ENCODE measurements at places on chromosomes 5 and 9. TPM values are rescaled to one million over a fixed set of nuclear protein-coding genes. Genes with fewer than 3 reads are reported as not detected.

DNA sequence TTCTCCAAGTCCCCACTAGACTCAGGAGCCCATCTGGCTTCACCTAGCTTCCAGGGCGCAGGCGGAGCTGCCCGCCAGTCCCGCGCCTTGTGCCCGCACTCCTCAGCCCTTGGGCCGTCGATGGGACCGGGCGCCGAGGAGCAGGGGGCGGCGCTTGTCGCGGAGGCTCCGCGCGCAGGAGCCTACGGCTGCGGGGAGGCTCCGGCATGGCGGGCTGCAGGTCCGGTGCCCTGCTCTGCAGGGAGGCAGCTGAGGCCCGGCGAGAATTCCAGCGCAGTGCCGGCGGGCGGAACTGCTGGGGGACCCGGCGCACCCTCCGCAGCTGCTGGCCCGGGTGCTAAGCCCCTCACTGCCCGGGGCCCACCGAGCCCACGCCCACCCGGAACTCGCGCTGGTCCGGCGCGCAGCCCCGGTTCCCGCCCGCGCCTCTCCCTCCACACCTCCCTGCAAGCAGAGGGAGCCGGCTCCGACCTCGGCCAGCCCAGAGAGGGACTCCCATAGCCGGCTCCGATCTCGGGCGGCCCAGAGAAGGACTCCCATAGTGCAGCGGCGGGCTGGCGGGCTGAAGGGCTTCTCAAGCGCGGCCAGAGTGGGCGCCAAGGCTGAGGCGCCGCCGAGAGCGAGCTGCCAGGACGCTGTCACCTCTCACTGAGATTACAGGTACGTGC is 78.1 kb upstream of the PJA2 start:
- DNase-seq: no peak
- no peak overlapping the region for H3K27ac ChIP-seq
- no peaks in the 10 kb centered on the region for H3K4me1 ChIP-seq
- H3K36me3 ChIP-seq: no peaks in the 10 kb centered on the region
- no peak overlapping the region for H3K4me3 ChIP-seq

DNA sequence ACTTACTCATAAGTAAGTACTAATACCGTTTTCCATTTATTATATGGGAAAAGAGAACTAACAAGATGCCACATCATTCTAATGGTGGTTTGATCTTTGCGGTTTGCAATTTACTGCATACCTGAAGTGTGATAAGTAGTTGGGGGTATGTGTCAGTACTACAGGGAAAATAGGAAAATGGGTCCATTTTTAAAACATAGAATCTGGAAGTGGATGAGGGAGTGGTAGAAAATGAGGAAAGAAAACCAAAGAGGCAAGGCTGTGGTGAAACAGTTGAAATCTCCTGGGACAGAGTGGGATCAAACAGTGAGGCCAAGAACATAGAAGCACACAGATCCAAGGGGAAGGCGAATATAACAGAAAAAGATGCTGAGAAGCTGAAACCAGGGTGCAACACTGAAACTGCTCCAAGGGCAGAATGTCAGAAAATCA is 6.7 kb downstream of the ADAMTSL1 start:
- DNase-seq: peak; percentile 54
- H3K27ac ChIP-seq: no peak overlapping the region
- H3K27me3 ChIP-seq: no peaks in the 10 kb centered on the region
- peaks cover 6% of the 10 kb centered on the region for H3K4me1 ChIP-seq
- no peak overlapping the region for H3K4me3 ChIP-seq
- H3K36me3 ChIP-seq: no peaks in the 10 kb centered on the region

GRCh38 chr9:89518466-89519365 is 20.8 kb upstream of the SEMA4D start:
- no peaks in the 10 kb centered on the region for H3K27me3 ChIP-seq
- no peak overlapping the region for H3K4me3 ChIP-seq
- no peaks in the 10 kb centered on the region for H3K4me1 ChIP-seq
- no peaks in the 10 kb centered on the region for H3K36me3 ChIP-seq
- H3K27ac ChIP-seq: no peak overlapping the region

IFNA2 gene
- not detected for total RNA-seq

DNA sequence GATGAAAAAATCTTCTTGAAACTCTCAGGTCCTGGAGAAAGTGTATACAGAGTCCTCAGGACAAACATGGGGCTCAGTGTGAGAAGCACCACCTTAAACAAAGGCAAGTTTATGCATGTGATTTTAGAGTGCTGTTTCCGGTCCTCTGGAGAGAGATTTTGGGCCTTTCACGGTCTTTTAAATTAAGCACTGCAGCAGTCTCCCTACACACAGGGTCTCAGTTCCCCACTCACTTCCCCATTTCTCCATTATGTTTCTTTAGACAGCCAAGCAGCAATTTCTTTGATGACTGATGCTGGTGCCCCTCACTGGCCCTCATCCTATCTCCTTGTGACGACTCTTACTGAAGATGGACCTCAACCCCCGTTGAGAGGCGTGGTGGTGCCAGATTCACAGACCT is 220.2 kb upstream of the CLINT1 start:
- H3K4me1 ChIP-seq: no peaks in the 10 kb centered on the region
- no peaks in the 10 kb centered on the region for H3K36me3 ChIP-seq
- no peak for DNase-seq
- H3K4me3 ChIP-seq: no peak overlapping the region

- no peak overlapping the region for H3K4me3 ChIP-seq
- no peaks in the 10 kb centered on the region for H3K27me3 ChIP-seq
- H3K4me1 ChIP-seq: peaks cover 3% of the 10 kb centered on the region
- H3K36me3 ChIP-seq: peaks cover 57% of the 10 kb centered on the region
- no peak for DNase-seq
Observed at GRCh38 chr5:72194846-72195245, 87.6 kb downstream of the MAP1B start.

DNA sequence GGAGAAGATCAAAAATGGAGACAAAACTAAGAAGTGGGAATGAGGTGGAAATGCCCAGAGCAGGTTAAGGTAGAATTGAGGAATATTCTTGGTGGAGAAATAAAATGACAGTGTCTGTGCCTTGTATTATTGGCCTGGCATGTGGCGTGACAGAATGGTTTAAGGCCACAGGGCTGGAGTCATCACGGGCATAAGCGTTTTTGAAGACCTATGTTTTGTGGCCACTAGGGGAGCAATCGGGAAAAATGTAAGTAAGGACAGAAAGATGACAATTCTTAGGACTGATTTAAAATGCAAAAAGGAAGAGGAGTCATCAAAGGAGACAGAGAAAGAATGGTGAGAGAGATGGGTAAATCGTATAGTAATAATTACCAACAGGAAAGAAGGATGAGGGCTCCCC is 72.2 kb upstream of the EPB41L4A start:
- no peaks in the 10 kb centered on the region for H3K4me1 ChIP-seq
- no peaks in the 10 kb centered on the region for H3K27me3 ChIP-seq
- H3K36me3 ChIP-seq: no peaks in the 10 kb centered on the region
- H3K27ac ChIP-seq: no peak overlapping the region

GRCh38 chr9:135062254-135062653 is 25.2 kb upstream of the OLFM1 start:
- no peak overlapping the region for H3K4me3 ChIP-seq
- H3K27ac ChIP-seq: no peak overlapping the region
- no peak for DNase-seq
- no peaks in the 10 kb centered on the region for H3K4me1 ChIP-seq
- H3K36me3 ChIP-seq: no peaks in the 10 kb centered on the region

Data from IMR-90 (cell line).